ENCODE measurements at places on chromosomes 2 and 18. TPM values are rescaled to one million over a fixed set of nuclear protein-coding genes. Genes with fewer than 3 reads are reported as not detected.

GRCh38 chr2:98140210-98140609, 53.2 kb downstream of the VWA3B start:
- H3K27me3 ChIP-seq, result no peaks in the 10 kb centered on the region
- H3K4me1 ChIP-seq, result no peaks in the 10 kb centered on the region
- DNase-seq, result no peak
- no peak overlapping the region for H3K4me3 ChIP-seq
- H3K36me3 ChIP-seq, result no peaks in the 10 kb centered on the region

The ZNF804A gene
- total RNA-seq, result 0.61 TPM

DNA sequence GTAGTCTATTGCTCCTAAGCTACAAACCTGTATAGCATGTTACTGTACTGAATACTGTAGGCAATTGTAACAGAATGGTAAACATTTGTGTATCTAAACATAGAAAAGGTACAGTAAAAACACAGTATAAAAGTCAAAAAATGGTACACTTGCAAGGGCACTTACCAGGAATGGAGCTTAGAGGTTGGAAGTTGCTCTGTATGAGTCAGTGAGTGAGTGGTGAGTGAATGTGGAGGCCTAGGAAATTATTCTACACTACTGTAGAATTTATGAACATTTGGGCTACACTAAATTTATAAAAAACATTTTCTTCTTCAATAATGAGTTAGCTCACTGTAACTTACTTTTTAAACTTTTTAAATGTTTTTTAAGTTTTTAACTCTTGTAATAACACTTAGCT, 19.0 kb downstream of the NABP1 start:
- H3K27ac ChIP-seq, result no peak overlapping the region
- no peaks in the 10 kb centered on the region for H3K36me3 ChIP-seq
- H3K4me3 ChIP-seq, result no peak overlapping the region
- H3K4me1 ChIP-seq, result no peaks in the 10 kb centered on the region
- no peak for DNase-seq

- peaks cover 15% of the 10 kb centered on the region for H3K27me3 ChIP-seq
- no peak overlapping the region for H3K4me3 ChIP-seq
- no peak for DNase-seq
- H3K36me3 ChIP-seq, result no peaks in the 10 kb centered on the region
- no peak overlapping the region for H3K27ac ChIP-seq
- no peaks in the 10 kb centered on the region for H3K4me1 ChIP-seq
These were observed 813.8 kb downstream of the RNF144A start for GRCh38 chr2:7730990-7731389.

DNA sequence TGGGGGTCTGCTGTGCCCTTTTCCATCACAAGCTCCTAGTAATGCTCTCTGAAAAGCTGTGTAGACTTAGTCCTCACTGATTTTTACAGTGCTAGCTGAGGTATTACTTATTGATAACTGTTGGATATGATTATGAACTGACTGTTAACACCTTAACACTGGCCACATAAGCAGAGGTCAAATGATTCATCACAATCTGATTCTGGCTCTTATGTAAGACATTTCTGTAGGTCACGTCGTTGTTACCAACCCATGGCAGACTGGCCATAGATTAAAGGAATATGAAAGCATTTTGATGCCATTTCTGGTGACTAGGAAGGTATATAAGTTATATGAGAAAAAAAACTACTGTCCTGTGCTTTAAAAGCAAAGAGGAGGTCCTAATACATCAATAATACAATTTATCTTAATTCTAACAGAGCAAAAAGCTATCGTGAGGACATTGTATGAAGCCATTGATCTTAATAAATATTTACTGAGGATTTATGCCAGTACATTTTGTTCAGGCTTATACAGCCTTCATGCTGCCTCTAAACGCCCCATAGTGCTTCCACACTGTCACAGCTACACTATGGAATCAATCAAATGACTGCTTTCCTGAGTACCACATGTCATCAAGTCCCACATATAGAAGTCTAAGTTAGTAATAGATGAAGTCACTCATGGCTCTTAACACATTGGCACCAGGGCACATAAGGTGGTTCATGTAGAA, 6.9 kb upstream of the RND3 start:
- H3K4me1 ChIP-seq, result no peaks in the 10 kb centered on the region
- no peak overlapping the region for H3K27ac ChIP-seq
- no peaks in the 10 kb centered on the region for H3K27me3 ChIP-seq
- H3K4me3 ChIP-seq, result no peak overlapping the region
- no peak for DNase-seq

The TMEM18 gene
- total RNA-seq, result 33.5 TPM

All from HCT116 (cell line).